ENCODE measurements at places on chromosomes 12 and 14.

GRCh38 chr12:112122823-112123690 is 2.3 kb upstream of the TRAFD1 start:
- H3K4me1 ChIP-seq: peaks cover 64% of the 10 kb centered on the region
- DNase-seq: no peak
- no peaks in the 10 kb centered on the region for H3K36me3 ChIP-seq
- no peaks in the 10 kb centered on the region for H3K27me3 ChIP-seq

- H3K4me1 ChIP-seq: no peaks in the 10 kb centered on the region
- no peak for DNase-seq
- no peak overlapping the region for H3K4me3 ChIP-seq
- no peaks in the 10 kb centered on the region for H3K27me3 ChIP-seq
- no peaks in the 10 kb centered on the region for H3K36me3 ChIP-seq
Measured at GRCh38 chr12:128033473-128033872, 233.5 kb upstream of the TMEM132C start.

DNA sequence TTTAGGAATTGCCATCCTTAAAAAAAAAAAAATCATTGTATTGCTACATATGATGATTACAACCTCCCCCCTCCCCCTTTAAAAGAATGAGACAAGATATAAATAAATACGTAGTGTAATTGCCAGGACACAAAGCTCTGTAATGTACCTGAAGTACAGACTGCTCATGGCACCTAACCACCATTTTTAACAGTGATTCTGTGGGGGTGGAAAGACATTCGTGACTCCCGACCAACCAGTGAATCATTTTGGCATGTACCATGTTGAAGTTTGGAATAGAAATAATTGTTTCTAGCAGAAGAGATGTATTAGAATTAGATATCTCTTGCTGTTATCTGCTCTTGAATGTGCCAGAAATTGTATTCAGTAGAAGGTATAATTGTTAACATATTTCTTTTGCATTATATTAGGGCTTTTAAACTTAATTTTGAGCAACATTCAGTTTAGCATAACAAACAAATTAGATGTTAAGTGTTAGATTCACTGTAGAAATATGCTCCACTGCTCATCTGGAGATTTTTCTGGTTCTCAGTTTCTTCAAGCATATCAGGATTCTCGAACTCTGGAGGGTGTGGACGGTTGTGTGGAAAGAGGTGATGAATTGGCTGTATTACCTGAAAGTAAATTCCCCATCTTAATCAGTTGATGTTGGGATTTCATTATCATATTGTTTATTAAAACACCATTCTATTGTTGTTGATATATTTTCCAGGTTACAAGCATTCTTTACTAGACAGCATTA is 31.1 kb downstream of the FRS2 start:
- H3K36me3 ChIP-seq: no peaks in the 10 kb centered on the region
- H3K4me3 ChIP-seq: no peak overlapping the region
- no peak overlapping the region for H3K27ac ChIP-seq

GRCh38 chr14:105019861-105020814 is 745 bp downstream of the CDCA4 start:
- H3K36me3 ChIP-seq: no peaks in the 10 kb centered on the region
- DNase-seq: no peak
- H3K4me1 ChIP-seq: peaks cover 25% of the 10 kb centered on the region
- H3K27me3 ChIP-seq: no peaks in the 10 kb centered on the region
- peak overlapping the region; percentile 88 for H3K27ac ChIP-seq

DNA sequence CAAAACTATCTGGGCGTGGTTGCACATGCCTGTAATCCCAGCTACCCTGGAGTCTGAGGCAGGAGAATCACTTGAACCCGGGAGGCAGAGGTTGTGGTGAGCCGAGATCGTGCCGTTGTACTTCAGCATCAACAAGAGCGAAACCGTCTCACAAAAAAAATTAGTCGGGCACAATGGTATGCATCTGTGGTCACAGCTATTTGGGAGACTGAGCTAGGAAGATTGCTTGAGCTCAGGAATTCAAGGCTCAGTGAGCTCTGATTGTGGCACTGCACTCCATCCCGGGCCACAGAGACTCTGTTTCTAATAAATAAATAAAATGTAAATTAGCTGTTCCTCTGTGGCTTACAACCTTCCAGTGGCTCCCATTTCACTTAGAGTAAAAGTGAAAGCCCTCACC is 28.0 kb downstream of the RCOR1 start:
- no peak for DNase-seq
- H3K27ac ChIP-seq: no peak overlapping the region
- no peaks in the 10 kb centered on the region for H3K27me3 ChIP-seq
- H3K36me3 ChIP-seq: no peaks in the 10 kb centered on the region

- H3K4me3 ChIP-seq: no peak overlapping the region
- no peaks in the 10 kb centered on the region for H3K36me3 ChIP-seq
- no peaks in the 10 kb centered on the region for H3K27me3 ChIP-seq
Measured at GRCh38 chr12:43852744-43853143, 16.9 kb downstream of the TMEM117 start.

GRCh38 chr12:108369736-108370396 is 30.8 kb upstream of the CMKLR1 start:
- no peak overlapping the region for H3K27ac ChIP-seq
- no peaks in the 10 kb centered on the region for H3K27me3 ChIP-seq
- no peak for DNase-seq
- no peaks in the 10 kb centered on the region for H3K36me3 ChIP-seq

GRCh38 chr12:12943586-12944260 is 8.2 kb downstream of the GPRC5D start:
- DNase-seq: no peak
- H3K27ac ChIP-seq: peak overlapping the region; percentile 39
- no peaks in the 10 kb centered on the region for H3K4me1 ChIP-seq

DNA sequence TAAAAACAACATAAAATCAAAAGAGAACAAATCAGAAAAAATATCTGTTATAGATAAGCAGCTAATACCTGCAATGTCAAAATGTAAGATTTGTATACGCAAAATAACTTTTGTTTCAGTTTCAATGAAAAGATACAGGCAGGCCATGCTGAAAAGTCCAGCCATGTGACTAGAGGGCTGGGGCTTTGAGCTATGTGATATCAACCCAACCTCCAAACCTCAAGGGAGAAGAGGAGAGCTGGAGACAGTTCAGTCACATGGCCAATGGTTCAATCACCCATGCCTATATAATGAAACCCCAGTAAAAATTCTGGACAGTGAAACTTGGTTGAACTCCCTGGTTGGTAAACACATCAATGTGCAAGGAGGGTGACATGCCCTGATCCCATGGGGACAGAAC is 5.3 kb downstream of the COX16 start:
- DNase-seq: no peak
- peaks cover 6% of the 10 kb centered on the region for H3K4me1 ChIP-seq
- H3K27me3 ChIP-seq: no peaks in the 10 kb centered on the region
- no peak overlapping the region for H3K4me3 ChIP-seq

DNA sequence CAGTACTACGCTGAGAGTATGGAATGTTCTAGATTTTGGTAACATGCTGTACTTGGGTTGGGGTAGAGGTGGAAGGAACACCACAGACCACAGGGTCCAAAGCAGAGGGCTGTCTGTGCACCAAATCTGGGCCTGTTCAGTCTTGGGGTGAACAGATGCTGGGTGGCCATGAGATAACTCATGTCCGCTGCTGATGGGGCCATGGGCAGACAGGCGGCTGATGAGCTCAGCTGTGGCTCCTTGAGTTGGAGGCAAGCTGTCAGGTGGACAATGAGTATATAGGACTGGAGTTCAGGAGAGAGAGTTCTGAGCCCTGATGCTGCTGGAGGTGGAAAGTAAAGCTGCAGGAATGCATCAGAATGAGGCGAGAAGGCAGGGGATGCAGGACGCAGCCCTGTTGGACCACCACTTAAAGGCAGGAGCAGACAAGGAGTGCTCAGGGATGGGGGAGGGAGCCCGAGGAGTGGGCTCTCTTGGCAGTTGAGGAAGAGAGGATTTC is 6.2 kb downstream of the SMIM41 start:
- no peak overlapping the region for H3K4me3 ChIP-seq
- no peaks in the 10 kb centered on the region for H3K36me3 ChIP-seq
- DNase-seq: no peak
- H3K27me3 ChIP-seq: peaks cover 53% of the 10 kb centered on the region
- H3K27ac ChIP-seq: no peak overlapping the region

GRCh38 chr12:33486058-33486457 is 46.4 kb upstream of the SYT10 start:
- no peak for DNase-seq
- no peak overlapping the region for H3K27ac ChIP-seq
- no peaks in the 10 kb centered on the region for H3K27me3 ChIP-seq
- H3K4me1 ChIP-seq: no peaks in the 10 kb centered on the region

- H3K4me1 ChIP-seq: peaks cover 17% of the 10 kb centered on the region
- DNase-seq: no peak
- H3K27me3 ChIP-seq: no peaks in the 10 kb centered on the region
- no peaks in the 10 kb centered on the region for H3K36me3 ChIP-seq
- no peak overlapping the region for H3K27ac ChIP-seq
- H3K4me3 ChIP-seq: no peak overlapping the region
Measured at GRCh38 chr12:89343127-89343526, 9.2 kb downstream of the DUSP6 start.

DNA sequence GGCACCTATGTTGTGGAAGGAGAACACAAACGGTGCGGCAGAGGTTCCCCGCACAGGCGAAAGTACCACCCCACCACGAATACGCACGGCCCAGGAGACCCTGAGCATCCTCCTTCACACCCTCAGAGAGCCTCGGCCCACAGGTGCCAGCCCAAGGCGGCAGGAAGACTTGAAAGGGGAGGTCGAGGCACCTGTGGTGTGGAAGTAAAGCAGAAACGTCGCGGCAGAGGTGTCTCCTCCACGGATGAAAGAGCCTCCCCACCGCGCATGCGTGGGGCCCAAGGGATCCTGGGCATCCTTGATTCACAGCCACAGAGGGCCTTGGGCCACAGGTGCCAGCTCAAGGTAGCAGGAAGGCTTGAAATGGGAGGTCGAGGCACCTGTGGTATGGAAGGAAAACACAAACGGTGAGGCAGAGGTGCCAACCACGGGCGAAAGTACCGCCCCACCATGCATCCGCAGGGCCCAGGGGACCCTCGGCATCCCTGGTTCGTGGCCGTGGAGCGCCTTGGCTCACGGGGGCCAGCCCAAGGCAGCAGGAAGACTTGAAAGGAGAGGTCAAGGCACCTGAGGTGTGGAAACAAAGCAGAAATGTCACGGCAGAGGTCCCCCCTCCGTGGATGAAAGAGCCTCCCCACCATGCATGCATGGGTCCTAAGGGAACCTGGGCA is 380.1 kb downstream of the ALG10 start:
- no peaks in the 10 kb centered on the region for H3K4me1 ChIP-seq
- H3K4me3 ChIP-seq: no peak overlapping the region
- no peak overlapping the region for H3K27ac ChIP-seq
- no peaks in the 10 kb centered on the region for H3K36me3 ChIP-seq

GRCh38 chr14:54354096-54354495 is 42.7 kb upstream of the CDKN3 start:
- H3K36me3 ChIP-seq: no peaks in the 10 kb centered on the region
- no peak overlapping the region for H3K27ac ChIP-seq
- no peak overlapping the region for H3K4me3 ChIP-seq
- no peak for DNase-seq
- no peaks in the 10 kb centered on the region for H3K27me3 ChIP-seq

- no peak for DNase-seq
- no peaks in the 10 kb centered on the region for H3K27me3 ChIP-seq
- H3K27ac ChIP-seq: no peak overlapping the region
- H3K4me3 ChIP-seq: no peak overlapping the region
- no peaks in the 10 kb centered on the region for H3K36me3 ChIP-seq
Measured at GRCh38 chr12:89183985-89184435, 168.3 kb downstream of the DUSP6 start.

GRCh38 chr12:48774516-48774915 is 14.4 kb downstream of the ADCY6 start:
- H3K4me3 ChIP-seq: no peak overlapping the region
- H3K4me1 ChIP-seq: no peaks in the 10 kb centered on the region

GRCh38 chr14:58215191-58215914 is 15.4 kb downstream of the ACTR10 start:
- peaks cover 95% of the 10 kb centered on the region for H3K36me3 ChIP-seq
- H3K27me3 ChIP-seq: no peaks in the 10 kb centered on the region
- no peak overlapping the region for H3K27ac ChIP-seq
- H3K4me1 ChIP-seq: no peaks in the 10 kb centered on the region

GRCh38 chr12:115866909-115867525 is 410.5 kb downstream of the MED13L start:
- no peak overlapping the region for H3K27ac ChIP-seq
- peaks cover 1% of the 10 kb centered on the region for H3K4me1 ChIP-seq
- no peak for DNase-seq
- H3K36me3 ChIP-seq: no peaks in the 10 kb centered on the region
- H3K4me3 ChIP-seq: no peak overlapping the region

DNA sequence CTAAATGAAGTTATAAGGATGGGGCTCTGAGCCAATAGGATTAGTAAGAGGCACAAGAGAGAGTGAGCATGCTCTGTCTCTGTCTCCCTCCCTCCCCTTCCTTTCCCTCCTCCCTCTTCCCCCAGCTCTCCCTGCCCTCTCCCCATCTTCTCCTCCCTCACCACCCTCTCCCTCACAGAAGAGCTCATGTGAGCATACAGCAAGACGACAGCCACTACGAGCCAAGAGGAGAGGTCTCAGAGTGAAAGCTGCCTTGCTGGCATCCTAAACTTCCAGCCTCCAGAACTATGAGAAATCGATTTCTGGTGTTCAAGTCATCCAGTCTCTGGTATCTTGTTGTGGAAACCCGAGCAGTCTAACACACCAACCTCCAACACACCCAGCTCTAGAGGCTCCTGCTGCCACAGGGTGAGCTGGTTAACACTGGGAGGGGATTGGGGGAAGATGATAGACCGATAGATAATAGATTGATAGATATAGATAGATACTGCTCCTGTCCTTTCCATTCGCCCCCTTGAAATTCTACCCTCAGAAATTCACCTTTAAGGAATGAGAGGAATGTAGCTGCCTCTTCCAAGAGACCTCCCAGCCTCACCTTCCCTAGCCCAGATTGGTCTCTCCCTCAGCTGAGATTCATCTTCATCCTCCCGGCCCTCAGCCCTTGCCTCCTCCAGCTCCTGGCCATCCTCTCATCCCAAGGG is 25.8 kb upstream of the ACTN1 start:
- no peaks in the 10 kb centered on the region for H3K36me3 ChIP-seq
- no peak overlapping the region for H3K4me3 ChIP-seq
- H3K27me3 ChIP-seq: no peaks in the 10 kb centered on the region
- DNase-seq: no peak
- H3K4me1 ChIP-seq: peaks cover 24% of the 10 kb centered on the region

DNA sequence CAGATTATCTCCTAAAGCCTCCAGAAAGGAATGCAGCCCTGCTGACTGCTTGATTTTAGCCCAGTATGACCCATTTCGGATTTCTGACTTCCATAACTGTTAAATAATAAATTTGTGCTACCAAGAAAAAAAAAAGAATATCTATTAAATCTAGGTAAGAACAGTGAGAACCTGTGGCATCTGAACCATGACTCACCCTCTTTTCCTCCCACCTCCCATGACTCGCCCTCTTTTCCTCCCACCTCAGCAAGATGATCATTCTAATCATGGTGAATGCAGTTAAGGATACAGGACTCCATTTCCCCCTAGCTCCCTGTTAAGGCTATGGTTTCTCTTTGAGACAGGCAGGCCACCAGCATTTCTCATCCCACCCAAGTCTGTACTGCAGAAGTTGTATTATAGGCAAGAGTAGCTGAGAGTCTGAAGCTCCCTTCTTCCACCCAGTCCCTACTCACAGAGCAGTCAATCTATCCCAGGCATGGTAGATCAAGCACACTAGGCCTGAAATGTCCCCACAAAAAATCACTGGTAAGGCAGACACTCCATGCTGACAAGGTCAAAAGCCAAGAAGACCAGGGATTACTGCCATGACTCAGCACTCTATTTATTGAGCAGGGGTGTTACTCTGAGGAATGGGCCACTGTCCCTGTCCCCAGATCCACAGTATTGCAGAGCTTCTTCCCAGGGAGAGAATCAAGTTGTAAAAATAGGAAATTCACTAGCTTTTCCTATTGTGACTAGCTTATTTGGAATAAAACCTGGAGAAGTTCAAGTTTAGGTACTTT is 188.9 kb downstream of the ADAMTS20 start:
- no peaks in the 10 kb centered on the region for H3K4me1 ChIP-seq
- H3K27ac ChIP-seq: no peak overlapping the region
- H3K4me3 ChIP-seq: no peak overlapping the region
- H3K36me3 ChIP-seq: no peaks in the 10 kb centered on the region

Measured in esophagus squamous epithelium (tissue), 5 donors.